NK-92 treated with Interleukin-12 subunit alpha and Interleukin-12 subunit beta, amount 100 ng/mL, for 24 hours (cell line): ENCODE measurements at places on chromosomes 1 and 21.

- DNase-seq: no peak
These were observed 5.1 kb downstream of the BPNT1 start for GRCh38 chr1:220084460-220084859.

GRCh38 chr1:154943649-154944400, 7.3 kb upstream of the PMVK start:
- no peak for DNase-seq

DNA sequence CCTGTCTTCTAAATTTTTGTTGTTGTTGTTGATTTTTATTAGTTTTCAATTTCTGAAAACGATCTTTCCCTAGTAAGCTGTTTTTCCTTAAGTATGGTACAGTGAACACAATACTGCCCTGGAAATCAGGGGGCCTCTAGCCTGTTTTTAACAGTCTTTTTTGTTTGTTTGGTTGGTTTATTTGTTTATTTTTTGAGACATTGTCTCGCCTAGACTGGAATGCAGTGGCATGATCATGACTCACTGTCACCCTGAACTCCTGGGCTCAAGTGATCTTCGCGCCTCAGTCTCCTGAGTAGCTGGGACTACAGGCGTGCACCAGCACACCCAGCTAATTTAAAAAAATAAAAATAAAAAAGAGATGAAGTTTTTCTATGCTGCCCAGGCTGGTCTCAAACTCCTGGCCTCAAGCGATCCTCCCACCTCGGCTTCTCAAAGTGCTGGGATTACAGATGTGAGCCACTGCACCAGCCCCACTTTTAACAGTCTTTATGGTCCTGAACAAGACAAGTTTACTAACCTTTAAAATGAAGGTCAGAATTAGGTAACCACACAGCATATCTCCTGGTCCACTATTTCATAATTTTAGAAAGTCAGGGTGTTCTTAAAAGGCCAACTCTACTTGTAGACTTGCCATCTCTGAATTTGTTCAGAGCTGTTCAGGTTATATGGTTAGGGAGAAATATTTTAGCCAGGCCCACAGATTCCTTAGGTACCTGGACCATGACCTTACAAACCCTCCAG, 35.4 kb downstream of the TBCE start:
- peak; percentile 14 for DNase-seq

DNA sequence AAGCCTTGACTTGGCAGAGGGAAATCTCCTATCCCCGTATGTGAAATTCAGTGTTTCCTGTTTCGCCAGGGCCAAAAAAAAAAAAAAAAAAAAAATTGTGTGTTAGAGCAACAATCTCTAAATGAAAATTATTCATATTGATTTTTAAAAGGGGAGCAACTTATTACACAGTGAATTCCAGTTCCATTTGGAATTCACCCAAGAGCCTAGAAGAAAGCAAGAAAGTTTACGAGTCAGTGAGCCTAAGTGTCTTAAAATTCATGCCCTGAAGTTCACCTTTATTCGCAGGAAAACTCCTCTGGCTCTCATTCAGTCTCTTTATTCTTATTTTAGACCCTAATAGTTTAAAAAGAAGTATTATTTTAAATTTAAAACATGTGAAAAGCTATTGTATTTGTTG, 42.1 kb upstream of the HUNK start:
- DNase-seq: no peak

- no peak for DNase-seq
These were observed 173.5 kb downstream of the DISC1 start for GRCh38 chr1:231800108-231800507.

GRCh38 chr1:109887884-109888283, 22.8 kb upstream of the CSF1 start:
- no peak for DNase-seq

- no peak for DNase-seq
These were observed 37.6 kb upstream of the PGBD5 start for GRCh38 chr1:230463760-230464159.

DNA sequence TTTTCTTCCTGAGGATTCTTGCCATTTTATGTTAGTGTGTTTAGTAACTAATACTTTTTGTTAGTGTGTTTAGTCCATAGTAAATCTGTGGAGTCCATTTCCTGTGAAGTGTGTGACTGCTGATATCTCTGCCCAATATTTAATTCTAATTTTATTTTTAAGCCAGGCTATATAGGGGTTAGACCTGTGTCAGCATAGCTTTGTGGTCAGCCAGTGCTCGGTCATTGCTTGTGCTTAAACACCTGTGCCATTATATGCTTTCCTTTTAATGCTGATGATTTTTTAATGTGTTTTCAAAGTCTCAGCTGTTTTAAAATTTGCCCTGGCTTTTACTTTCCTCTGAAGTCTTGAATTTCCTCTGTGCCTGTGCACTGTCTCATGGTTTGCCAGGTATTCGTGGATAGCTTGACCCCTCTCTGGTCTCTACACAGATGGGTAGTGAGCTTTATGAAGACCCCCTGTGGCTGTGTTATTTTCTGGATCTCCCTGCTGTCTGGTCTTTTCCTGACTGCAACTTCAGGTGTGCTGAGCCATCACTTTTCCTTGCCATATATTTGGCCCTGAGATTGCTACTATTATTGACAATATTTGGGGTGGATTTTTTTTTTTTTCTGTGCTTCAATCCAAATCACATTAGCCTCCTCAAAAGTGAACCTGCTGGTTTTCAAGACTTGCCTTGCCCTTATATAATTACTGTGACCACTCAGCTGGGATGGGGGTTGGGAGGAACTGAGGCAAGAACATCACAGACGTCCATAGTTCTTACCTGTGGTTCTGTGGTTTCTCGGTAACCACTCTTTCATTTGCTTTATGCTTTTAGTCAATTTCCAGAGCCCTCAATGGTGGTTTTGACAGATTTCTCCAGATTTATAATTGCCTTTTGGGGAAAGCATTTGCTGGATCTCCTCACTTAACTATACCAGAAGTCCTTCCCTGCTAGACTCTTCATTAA, 59.6 kb downstream of the RPS6KC1 start:
- peak; percentile 9 for DNase-seq

DNA sequence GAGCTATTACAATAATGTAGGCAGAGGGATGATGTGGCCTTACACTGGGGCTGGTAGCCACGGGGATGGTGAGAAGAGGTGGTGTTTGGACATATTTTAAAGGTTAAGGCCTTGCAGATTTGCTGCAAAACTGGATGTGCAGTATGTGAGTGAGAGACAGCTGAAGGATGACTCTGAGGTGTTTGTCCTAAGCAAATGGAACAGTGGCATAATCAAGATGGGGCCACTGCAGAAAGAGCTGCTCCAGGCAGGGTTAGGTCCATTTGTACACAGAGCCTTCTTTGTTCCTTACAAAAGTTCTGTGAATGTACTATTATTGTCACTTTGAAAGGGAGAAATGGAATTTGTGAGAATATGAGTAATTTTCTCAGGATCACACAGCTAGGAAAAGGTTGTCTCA, 220.4 kb upstream of the ZP4 start:
- no peak for DNase-seq

GRCh38 chr1:2003541-2004131, at the start of gene CFAP74:
CFAP74 (minus strand) TSS chr1:2003786; CDS start chr1:1990956, 12,830 bp downstream.
- DNase-seq: no peak

- DNase-seq: no peak
These were observed 39.8 kb upstream of the SRP9 start for GRCh38 chr1:225737866-225738265.

DNA sequence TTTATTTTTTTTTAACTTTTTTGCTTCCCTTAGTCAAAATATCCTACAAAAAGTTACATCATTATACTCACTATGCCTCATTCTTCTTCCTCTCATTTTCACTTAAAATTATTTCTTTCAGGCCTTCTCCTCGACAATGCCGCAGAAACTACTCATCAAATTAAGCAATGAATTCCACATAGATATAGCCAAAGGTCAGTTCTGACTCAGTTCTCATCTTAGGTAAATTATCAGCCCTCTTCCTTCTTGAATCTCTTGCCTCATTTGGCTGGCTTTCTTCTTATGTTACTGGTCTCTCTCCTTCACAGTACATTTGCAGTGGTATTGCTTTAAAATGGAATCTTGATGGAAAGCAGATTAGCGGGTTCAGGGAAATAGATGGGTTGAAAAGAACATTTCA, 260.7 kb upstream of the BRINP3 start:
- DNase-seq: no peak

DNA sequence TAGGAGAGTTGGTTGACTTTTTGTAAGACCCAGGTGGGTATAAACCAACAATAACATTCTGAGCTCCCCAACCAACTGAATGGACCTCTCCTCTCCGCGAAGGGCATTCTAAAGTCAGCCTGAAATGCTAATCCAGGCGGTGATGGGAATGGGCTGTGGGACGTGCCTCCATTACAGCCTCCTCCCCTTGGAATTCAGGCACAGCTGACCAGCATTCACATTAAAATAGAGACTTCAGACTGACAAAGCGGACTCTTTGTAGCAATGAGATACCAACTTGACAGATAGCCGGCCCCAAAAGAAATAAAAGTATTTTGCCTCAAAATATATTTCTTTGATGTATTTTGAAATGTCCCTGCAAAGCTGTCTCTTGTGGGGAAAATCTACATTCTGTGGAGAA, 101.7 kb downstream of the KIF26B start:
- DNase-seq: no peak

DNA sequence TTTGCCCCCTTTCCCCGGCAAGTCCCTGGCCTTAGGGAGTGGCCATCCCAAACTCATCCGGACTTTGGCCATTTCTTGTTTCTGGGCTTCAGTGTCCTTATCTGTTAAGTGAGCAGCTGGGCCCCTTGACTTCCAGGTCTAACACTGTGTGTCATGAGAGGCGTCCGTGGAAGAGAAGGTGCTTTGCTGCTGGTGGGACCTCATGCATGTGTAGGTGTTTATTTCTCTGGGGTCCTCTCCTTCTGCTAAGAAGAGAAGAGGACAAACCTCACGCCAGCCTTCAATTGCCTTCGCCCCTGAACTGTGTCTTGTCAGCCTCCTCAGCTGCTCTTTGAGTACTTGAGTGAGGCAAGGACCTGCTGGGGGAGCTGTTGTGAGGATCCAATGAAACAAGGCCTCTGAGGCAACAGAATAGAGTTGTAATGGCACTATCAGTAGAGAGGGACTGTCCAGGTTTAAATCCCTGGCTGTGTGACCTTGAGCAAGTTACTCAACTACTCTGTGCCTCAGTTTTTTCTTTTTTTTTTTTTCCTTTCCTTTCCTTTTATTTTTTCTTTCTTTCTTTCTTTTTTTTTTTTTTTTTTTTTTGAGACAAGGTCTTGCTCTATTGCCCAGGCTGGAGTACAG, 72.5 kb downstream of the RUNX3 start:
- no peak for DNase-seq
